Tracheal epithelial cell (primary cell): ENCODE measurements at places on chromosomes 7 and 10. TPM values are rescaled to one million over a fixed set of nuclear protein-coding genes. Genes with fewer than 3 reads are reported as not detected.

The ZNF853 gene
- 0.85 and 2.2 TPM in 2 replicates for total RNA-seq

The TMEM140 gene
- total RNA-seq: 1.2 TPM in 1 of 2 replicates, not detected in the other

The VGF gene
- total RNA-seq: 0.24 TPM in 1 of 2 replicates, not detected in the other

The CCL24 gene
- not detected in 2 replicates for total RNA-seq
